NCI-H1105 (cell line): ENCODE measurements at places on chromosomes 12 and 14.

GRCh38 chr12:79927772-79928474, 7.0 kb downstream of the PPP1R12A start:
- no peak for DNase-seq

DNA sequence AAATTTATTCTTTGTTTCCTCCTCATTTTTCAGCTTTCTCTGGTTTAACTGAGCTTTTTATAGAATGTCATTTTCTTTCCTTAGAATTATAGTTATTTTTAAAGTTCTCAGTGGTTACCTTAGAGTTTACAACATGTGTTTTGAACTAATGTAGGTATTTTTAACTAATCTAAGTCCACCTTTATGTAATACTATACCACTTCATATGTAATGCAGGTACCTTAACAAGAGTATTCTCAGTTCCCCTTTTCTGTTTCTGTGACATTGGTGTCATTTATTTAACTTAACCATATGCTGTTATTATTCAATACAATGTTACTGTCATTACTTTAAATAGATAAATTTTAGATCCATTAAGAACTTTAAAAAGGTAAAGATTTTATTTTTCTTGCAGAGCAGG, 30.3 kb upstream of the KCNC2 start:
- DNase-seq = no peak

- no peak for DNase-seq
Measured at GRCh38 chr14:104448321-104448720, 131.2 kb upstream of the C14orf180 start.

DNA sequence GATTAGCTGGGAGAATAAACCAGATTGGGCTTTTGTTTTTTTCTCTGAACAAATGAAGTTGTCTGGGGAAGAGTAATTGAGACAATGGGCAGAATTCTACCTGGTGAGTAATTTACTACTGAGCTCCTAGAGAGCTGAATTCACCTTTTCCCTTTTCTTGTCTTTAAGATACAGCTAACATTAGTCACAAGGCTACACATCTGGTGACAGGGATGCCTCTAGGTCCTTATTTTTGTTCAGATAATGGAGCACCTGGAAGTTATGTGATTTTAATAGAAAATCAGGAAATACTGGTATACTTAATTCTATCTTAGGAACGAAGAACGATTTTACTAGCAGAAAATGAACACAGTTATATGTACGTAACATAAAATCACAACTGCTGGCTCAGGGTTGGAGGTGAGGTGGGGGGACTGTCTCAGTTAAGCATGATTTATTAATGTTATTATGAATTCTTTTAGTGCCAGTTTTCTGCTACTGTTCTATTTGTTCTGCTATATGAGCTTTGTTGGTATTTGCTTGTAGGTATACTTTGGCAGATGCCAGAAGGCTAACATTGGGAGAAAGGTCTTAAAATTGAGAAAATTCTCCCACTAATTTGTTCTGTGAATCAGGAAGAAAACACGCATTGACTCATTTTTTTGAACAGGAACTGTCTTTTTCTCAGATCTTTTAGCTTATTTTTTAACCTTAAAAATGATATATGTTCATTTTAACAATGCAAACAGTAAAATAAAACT, 482.7 kb upstream of the RGS6 start:
- DNase-seq = no peak

GRCh38 chr12:47360093-47360480, 280.3 kb upstream of the AMIGO2 start:
- DNase-seq = no peak

DNA sequence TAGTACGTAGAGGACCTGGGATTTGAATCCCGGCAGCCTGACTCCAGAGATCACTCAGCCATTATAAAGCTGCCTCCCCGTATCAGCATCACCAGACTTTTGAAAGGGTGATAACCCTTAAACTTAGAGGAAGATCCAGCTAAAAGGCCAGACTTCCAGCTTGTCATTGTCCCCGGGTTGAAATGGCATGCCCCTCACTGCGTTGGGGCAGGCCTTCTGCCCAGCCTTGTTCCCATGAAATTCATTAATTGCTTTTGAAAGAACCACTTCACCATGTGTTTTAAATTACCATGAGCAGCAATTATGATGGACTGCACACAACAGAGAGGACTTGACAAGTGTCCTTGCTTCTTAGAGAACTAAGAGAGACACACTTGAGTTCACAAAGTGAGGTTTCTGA, 269.6 kb upstream of the CRY1 start:
- peak; percentile 14 for DNase-seq

DNA sequence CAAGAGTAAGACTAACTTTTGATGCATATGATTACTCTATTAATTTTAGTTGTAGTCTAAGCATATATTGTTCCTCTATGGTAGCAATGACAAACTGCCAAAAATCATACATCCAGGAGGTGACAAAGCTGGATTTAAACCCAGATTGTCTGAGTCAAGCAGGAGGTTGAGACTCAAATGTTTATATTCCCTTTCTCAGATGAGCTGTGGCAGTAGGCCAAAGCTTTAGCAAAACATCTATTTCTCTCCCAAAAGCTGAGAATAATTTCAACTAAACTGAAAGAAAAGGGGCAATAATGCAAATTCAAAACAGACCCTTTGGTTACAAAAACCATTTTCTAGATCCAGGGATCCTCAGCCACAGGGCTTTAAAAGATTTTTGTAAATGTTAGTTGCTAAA, 173.6 kb downstream of the SEC23A start:
- DNase-seq = no peak

GRCh38 chr14:36183402-36183801, 6.9 kb upstream of the PTCSC3 start:
- DNase-seq = no peak

DNA sequence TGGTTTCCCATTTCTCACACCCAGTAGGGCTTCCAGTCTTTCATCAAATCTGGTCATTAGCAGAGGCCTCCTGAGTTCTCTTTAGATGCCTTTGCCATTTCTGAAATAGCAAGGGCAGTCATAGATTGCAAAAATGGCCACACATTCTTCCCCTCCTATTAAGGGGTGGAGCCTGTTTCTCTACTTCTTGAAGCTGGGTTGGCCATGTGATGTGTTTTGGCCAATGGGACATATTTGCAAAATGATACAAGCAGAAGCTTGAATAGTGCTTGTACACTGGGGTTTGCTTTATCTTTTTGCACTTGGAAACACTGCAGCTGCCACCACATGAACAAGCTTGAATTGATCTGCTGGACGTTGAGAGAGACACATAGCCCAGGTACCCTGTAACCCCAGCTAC, 109.3 kb downstream of the VRK1 start:
- DNase-seq = no peak

DNA sequence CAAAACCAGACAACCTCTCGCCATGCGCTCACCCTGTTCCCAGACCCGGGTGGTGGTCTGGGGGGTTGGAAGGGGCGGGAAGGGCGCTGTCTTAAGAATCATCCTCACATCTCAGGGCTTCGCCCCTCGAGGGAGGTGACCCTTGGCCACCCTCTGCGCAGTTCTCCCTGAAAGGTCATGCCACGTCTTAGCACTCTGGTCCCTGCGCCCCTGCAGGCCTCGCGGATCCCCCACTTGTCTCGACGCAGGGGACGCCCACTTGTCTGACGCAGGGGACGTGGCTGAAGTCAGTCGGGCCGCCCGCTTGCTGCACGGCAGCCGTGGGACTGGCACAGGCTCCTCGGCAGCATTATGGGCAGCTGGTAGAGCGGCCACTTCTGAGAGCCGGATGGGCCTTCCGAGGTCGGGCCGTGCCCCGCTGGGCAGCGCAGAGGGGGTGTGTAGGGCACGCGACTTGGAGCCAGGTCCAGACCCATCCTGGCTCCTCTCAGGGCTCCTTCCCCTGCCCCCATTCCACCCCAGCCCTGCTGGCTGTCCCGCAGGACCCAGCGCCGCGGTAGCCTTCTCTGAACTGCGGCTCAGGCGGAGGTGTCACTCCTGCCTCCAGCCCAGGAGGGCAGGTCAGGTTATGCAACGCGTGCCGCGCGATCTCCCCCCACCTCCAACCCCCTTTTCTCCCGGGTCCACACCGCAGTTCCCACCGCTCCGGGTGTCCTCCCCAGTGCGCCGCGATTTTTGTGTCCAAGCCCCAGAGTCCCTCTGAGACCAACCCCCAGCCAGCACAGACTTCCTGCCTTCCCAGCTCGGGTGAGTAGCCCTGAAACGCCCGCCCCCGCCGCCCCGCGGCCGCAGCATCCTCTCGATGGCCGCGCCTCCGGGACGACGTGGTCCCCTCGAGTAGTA, 40.9 kb upstream of the CAPRIN2 start:
- peak; percentile 32 for DNase-seq

GRCh38 chr14:64708148-64709004, 4.2 kb downstream of the PLEKHG3 start:
- no peak for DNase-seq

- DNase-seq = no peak
Measured at GRCh38 chr12:68138480-68138879, 21.1 kb downstream of the IFNG start.

- DNase-seq = no peak
Measured at GRCh38 chr12:78795934-78796445, 68.6 kb upstream of the SYT1 start.

- DNase-seq = no peak
Measured at GRCh38 chr14:22177870-22178269, 411.2 kb downstream of the DAD1 start.

- no peak for DNase-seq
Measured at GRCh38 chr14:52112336-52113018, 43.6 kb upstream of the NID2 start.

GRCh38 chr14:54106661-54107377, 150.2 kb upstream of the BMP4 start:
- DNase-seq = no peak

GRCh38 chr14:99793213-99794150, at the start of gene EML1:
Gene EML1, plus strand, starts transcription at chr14:99793413. Its CDS starts 64 bp downstream, at chr14:99793477.
- peak; percentile 77 for DNase-seq

DNA sequence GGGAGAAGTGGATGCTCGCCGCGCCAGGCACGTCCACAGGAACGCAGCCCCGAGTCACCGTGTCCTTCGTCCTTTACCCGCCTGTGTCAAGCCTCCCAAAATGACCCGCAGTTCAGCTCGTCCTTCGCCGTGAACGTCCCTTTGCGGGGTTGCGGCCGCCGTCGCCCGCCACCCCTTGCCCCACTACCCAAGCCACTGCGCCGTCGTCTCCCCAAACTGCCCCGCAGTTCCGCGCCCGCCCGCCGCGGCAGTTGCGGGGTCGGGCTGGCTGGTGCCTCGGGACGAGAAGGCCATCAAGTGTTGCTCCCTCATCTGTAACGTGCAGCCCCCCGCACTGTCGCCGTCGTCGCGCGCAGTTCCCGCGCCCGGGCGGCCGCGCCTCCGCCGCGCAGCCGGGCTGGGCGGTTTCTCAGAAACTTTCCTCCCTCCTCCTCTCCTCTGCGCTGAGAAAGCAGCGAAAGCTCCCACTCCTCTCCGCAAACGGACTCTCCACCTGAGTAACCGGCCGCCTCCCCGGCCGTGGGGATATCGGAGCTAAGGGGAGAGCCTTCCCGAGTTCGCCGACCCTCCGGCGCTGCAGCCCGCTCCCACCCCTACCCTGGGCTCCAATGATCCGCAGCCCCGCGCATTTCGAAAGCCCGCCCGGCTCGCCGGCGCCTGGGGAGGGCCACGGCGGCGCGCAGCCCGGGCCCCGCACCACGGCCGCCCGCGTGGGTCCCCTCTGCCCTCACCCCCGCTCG, 6.7 kb downstream of the CDKN1B start:
- no peak for DNase-seq

GRCh38 chr12:88111074-88111652, 30.7 kb downstream of the CEP290 start:
- DNase-seq = peak; percentile 38

DNA sequence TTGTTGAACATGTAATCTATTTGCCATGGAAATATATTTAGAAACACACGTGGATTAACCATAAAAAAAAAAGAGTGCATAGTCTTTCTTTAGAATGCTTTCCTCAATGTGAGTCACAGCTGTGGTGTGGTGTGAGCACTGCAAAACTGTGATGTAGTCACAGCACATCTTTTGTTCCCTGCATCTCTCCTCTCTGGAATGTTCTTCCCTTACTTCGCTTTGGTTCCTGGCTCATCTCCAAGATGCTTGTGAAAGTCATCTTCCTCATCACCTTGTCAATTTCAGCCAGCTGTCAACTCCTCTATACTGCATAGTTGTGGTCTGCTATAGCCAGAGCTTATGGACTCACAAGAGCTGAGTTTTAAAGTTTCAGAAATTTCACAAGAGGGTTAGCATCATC, 60.2 kb downstream of the STAB2 start:
- DNase-seq = no peak

DNA sequence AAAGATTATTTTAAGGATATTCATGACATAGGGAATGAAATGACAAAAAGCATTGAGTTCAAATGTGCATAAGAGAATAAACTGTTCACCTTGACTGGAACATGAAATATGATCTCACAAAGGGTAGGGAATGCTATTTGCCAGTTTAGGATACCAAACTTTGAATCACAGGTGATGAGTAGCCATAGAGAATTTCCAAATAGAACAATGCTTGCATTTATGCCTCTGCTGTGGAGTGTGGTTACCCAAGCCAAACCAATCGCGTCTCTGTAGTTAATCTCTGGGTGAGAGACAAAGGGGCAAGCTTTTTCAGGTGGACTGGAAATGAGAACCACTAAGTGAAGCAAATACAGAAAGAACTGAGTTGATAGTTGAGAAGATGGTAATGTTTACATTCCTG, 371.1 kb upstream of the RPL10L start:
- no peak for DNase-seq

- DNase-seq = no peak
Measured at GRCh38 chr12:30822385-30823155, 67.8 kb upstream of the CAPRIN2 start.

DNA sequence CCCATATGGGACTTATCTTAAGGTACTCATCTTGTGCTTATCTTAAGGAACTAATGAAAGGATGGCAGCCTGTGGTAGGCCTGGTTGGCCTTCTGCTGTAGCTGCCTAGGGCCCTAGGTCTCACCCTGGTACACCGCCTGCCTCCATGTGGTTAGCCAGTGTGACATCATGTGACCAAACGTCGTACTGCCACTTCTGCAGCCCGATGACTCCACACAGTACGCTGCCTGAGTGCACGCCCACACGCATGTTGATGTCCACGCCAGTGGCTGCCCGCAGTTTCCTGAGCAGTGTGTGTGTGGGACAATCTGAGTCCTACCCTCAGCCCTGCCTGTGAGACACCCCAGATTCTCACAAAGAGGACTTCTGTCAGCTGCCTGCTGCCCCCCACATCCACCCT, 5.1 kb downstream of the ADCY4 start:
- no peak for DNase-seq

- no peak for DNase-seq
Measured at GRCh38 chr14:102510616-102511520, 1.3 kb upstream of the ANKRD9 start.

DNA sequence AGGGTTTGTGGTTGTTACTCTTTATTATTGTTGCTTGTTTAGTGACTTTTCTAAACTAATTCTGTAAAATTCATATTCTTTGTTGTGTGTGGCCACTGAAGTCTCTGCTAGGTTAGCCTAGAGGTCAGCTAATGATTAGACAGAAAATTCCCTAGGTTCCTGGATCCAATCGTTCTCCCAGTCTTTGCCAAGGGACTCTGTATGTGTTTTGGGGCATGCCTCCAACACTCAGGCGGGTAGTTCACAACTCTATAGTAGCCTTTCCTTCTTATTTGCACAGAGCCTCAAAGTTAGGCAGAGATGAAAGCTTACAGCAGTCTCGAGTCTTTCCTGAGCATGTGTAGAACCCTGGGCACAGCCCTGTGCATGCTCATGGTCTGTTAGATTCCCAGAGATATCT, 32.7 kb upstream of the RIN3 start:
- no peak for DNase-seq
